NCI-H1105 (cell line): ENCODE measurements at places on chromosomes 7 and 10.

GRCh38 chr7:138727336-138728099, 26.4 kb upstream of the SVOPL start:
- DNase-seq, result no peak

DNA sequence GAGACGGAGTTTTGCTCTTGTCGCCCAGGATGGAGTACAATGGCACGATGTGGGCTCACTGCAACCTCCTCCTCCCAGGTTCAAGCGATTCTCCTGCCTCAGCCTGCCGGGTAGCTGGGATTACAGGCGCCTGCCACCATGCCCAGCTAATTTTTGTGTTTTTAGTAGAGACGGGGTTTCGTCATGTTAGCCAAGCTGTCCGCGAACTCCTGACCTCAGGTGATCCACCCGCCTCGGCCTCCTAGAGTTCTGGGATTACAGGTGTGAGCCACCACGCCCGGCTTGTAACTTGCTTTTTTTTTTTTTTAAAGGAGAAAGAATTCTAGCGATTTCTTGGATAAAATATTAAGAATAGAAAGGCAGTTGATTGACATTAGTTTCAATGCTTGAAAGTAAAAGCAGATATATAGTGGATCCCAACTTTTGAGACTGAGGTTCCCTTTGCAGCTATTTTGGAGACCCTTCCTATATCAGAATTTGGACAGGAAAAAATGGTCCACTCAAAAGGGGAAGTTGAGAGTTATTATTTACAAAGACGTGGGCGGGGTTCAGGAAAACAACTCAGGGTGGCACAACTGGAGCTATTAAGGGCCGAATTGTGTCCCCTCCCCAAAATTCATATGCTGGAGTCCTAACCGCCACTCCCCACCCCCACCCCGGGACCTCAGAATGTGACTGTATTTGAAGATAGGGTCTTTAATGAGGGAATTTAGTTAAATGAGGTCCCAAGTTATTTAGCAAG, 1.3 kb upstream of the ERCC6 start:
- DNase-seq, result no peak

DNA sequence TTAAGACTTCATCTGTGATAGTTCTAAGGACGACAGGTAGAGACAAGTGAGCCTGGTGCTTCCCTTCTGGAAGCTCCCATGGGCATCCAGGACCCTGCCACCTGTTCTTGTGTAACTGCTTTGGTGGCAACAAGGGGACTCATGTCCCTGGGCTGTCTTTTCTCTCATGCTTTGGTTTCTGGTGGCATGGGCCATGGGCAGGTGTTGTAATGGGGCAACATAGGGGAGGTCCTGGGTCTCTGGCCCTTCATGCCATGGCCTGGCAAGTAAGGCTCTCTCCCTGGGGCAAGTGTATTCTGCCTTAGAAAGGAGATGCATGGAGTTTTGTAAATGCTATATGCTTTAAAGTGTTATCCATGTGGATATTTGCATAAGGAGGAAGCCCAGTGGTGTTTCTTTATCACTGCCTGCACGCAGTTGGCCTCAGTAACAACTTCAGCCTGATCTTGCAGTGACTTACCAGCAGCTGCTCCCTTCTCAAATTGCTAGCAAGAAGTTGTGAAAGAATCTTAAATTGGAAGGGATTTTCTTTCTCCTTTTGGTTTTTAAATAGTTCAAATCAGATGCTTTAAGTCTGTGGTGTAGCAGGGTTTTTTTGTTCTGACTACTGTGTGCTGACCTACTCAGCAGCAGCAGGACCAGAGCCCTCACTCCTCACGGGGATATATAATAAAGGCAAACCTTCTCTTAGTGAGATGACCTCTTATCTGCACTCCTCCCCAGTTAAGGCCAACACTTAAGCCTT, 39.9 kb downstream of the OGDH start:
- no peak for DNase-seq

GRCh38 chr7:17367502-17367901, 69.0 kb downstream of the AHR start:
- DNase-seq, result no peak

DNA sequence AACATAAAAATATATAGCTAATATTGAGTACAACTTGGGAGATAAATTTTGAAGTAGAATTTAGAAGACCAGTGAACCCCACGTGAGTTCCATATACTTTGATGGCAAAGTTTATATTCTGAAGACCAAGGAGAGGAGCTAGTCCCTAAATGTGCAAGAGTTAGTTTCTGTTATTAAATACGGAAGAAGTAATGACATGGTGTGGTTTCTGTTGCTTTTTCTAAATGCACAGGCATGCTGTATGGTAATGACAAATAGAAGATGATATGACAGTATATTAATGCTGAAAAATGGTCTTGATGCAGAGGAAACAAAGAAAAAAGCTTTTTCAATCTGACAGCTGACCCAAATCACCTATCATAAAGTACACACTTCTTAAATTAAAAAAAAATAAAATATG, 101.8 kb downstream of the ST8SIA6 start:
- DNase-seq, result no peak

GRCh38 chr7:16657656-16658279, 11.8 kb downstream of the BZW2 start:
- DNase-seq, result no peak

- peak; percentile 91 for DNase-seq
These were observed at the start of gene IFT22 for GRCh38 chr7:101321491-101322401. TSS of gene IFT22 (minus strand) at chr7:101321812. CDS start at chr7:101321709, 103 bp downstream.

- no peak for DNase-seq
These were observed 49.7 kb upstream of the TM9SF3 start for GRCh38 chr10:96636551-96636950.

DNA sequence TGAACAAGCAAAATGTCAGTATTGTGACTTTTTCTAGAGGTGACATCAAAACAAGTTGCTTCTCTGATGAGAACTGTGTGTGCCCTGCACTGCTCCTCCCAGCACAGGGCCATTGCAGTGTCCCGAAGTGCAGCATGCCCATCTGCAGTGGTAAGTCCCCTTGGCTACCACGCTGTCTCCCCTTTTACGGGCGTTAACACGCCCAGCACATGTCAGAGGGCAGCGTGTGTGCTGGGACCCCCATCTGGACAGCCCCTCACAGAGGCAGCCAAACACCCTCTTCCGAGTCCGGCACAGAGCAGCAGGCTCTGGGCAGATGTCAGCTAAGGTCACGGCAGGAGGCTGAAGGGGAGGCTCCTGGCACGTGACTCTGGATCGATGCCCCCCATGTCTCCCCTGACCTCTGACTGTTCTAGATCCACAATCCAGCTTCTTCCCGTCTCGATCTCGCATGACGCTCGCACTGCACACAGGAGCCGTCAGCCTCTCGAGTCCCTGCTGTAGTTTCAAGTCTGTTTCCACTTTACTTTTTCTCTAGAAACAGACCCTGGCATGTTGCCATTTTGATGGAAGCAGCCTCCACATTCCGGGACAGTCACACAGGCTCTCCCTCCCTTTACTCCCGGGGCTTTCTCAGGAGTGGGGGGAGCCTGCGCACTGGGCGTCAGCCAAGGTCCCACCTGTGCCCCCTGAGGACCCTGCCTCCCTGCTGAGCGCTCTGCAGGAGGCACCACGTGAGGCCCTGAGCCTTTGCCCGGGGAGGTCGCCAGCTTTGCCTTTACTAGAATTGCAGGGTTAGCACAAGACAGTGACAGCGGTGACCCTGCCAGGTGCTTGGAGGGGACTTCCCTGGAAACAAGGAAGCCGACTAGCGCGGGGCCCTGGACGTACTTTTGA, 133.8 kb downstream of the TCERG1L start:
- no peak for DNase-seq

GRCh38 chr10:68166871-68167585, 57.7 kb downstream of the MYPN start:
- no peak for DNase-seq

GRCh38 chr7:106129291-106129690, 17.2 kb upstream of the SYPL1 start:
- DNase-seq, result no peak

GRCh38 chr7:17304926-17305325, 6.5 kb downstream of the AHR start:
- no peak for DNase-seq

DNA sequence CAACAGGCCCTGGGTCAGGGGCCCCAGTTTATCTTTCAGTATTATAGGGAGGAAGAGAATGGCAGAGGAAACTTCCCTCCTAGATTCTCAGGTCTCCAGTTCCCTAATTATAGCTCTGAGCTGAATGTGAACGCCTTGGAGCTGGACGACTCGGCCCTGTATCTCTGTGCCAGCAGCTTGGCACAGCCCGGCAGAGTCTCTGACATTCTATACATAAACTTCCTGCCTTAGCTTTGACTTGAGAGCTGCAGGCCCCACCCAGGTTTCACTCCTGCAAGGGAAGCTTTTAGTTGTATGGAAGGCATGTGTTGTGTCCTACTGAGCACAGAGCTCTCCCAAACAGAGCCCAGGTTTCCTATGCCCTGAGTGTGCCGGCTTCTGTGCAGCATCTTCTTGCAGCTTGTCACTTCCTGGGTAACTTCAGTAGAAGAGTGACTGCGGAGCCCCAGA, 205.6 kb upstream of the PRSS58 start:
- no peak for DNase-seq

DNA sequence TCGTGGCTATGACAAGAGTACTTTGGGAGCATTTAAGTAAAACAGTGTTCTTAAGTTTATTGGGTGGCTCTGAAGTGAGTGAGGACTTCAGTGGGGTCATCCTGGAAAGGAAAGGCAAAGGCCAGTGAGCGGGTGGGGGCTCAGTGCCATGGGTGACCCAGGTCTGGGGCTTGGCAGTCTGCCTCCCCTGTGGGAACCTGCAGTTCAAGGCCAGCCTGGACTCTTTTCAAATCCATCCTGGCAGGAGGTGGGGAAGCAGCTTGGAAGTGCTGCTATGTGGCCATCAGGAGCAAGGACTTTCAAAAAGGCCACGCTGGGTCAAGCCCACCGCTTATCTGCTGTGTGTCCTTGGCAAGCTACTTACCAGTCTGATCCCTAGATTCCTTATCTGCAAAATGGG, 148.9 kb upstream of the NPS start:
- no peak for DNase-seq

DNA sequence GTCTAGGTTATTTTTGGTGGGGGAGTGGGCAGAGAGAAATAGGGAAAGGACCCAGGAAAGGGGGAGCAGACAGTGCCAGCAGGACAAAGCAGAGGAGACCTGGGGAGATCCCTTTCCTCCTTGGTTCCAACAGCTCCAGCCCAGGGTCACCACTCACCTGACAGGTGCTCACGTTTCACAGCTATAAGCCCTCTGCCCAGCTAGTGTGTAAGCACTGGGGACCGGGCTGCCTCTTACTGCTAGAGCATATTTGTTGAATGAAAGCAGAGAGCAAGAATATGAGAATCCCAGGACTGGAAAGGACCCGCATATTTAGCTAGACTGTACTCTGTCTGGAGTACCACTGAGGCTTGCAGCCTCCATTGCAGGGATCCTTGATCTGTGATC, 6.7 kb downstream of the ZCCHC24 start:
- no peak for DNase-seq

DNA sequence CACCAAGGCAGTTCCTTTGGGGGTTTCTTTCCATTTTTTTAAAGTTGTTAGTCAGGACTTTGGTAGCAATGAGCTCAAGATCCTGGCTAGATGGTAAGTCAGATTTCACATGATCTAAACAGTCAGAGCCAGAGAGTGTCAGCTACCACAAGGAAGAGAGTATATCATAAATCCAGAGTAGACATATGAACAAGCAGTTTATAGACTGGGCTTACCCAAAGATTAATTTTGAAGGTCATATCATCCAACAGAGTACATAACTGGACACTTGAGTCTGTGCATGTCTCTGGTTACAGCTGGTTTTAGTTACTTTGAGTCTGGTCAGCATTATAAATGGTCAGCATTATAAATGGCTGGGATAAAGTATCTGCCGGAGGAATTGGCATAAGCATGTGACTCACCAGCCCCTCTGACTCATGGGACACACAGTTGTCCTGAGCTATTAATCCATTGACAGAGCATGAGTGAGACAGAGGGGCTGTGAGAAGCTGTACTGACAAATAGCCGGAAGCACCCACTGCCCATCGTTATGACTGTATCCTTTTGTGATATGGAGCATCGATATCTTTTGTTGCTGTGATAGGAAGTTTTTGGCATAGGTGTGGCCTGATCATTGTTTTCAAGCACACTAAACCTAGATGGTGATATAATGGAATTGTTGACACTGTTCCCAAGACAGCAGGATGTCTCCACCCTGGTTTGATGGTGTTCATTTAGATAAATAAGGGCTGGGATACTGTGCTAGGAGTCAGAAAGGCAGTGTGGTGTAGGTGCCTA, 19.3 kb downstream of the PPP1R3C start:
- no peak for DNase-seq

- no peak for DNase-seq
These were observed 219.3 kb downstream of the SKAP2 start for GRCh38 chr7:26645121-26645520.

GRCh38 chr10:97533888-97534287, 35.2 kb downstream of the UBTD1 start:
- DNase-seq, result no peak

DNA sequence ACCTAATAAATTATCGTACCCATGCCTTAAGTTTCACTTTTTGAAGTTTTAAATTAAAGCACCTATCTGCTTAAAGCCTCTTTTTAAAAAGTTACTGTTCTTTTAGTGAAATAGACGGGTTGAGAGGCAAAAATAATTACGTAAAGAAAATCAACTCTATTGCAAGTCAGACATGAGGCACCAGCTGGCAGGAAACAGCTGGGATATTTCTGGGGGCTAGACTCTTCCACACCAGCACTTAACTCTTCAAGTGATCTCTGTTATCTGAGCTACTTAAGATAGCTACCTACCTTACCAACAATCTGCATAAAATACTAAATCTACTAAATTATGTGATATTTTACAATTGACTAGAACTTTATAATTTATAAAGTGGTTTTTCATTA, 35.8 kb downstream of the GBF1 start:
- no peak for DNase-seq

DNA sequence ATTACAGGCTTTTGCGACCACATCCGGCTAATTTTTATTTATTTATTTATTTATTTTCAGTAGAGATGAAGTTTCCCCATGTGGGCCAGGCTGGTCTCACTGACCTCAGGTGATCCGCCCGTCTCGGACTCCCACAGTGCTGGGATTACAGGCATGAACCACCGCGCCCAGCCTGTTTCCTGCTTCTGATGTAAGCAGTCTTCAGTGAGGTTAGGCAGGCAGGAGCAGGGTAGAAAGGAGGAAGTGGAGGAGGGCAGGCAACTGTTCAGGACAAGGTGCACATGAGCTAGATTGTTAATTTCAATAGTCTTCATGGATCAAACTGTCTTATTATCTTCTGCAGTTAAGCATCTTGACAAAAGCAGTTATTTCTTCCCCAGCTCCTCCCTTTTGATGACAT, 605.0 kb downstream of the CCSER2 start:
- no peak for DNase-seq

DNA sequence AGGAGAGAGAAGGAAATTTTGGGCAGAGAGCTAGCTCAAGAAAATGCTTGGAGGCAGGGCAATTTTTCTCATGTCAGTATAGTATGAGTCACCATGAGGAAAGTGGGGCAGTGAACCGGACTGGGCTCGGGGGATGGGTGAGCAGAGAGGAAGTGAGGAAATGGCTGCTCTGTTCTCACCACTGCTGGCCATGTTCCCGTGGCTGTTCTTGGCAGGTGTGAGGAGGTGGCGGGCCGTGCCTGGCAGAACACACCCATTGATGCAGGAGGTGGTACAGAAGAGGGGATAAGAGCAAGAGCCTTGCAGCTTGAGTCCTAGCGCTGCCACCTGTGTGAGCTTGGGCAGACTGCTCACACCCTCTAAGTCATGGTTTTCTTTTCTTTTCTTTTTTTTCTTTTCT, 304.4 kb upstream of the LYZL1 start:
- DNase-seq, result no peak

GRCh38 chr7:37656913-37657530, 26.5 kb upstream of the GPR141 start:
- DNase-seq, result no peak

- no peak for DNase-seq
These were observed 5.2 kb downstream of the ABCA13 start for GRCh38 chr7:48176356-48176893.

GRCh38 chr10:31399631-31400030, 80.6 kb downstream of the ZEB1 start:
- no peak for DNase-seq
